Kidney (tissue), 22 donors: ENCODE measurements at places on chromosomes 11 and 22.

- no peak for DNase-seq
These were observed 678 bp upstream of the RANGAP1 start for GRCh38 chr22:41286639-41287091.

DNA sequence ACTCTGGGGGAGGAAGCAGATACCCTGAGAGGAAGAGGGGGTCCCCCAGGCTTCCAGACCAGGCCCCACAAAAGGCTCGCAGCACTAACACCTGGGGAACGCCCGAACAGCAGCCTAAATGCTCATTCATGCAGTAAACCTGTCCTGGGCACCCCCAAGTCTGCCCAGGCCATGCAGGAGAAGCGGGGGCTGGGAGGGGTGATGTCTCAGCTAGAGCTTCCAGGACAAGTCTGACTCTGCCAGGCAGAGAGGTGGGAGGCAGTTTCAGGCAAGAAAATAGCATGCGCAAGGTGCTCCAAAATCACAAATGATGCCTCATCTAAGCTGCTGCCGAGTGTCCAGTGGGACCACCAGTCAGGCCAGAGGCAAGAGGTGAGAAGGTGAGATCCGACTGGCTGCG lies 14.6 kb downstream of the CABP7 start:
- DNase-seq: no peak

GRCh38 chr22:27554106-27554811 lies 247.3 kb downstream of the MN1 start:
- peak; percentile 64 for DNase-seq

DNA sequence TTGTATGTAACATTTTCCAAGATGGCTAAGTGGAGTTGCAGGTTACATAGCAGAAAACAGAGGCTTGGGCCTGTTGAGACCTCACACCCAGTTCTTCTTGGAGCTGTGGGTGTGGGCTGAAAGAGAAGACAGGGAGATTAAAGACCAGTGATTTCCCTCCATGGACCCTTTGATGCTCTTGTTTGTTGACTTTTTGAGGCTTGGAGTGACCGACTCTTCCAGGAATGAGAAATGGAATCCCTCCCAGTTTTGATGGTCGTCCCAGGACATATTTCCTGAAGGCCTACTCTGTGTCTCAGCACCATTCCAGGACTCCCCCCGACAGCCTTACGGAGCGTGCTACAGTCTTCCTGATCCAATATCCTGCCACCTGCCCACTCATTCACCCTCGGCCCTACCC lies 96.9 kb downstream of the PTPRJ start:
- peak; percentile 18 for DNase-seq

DNA sequence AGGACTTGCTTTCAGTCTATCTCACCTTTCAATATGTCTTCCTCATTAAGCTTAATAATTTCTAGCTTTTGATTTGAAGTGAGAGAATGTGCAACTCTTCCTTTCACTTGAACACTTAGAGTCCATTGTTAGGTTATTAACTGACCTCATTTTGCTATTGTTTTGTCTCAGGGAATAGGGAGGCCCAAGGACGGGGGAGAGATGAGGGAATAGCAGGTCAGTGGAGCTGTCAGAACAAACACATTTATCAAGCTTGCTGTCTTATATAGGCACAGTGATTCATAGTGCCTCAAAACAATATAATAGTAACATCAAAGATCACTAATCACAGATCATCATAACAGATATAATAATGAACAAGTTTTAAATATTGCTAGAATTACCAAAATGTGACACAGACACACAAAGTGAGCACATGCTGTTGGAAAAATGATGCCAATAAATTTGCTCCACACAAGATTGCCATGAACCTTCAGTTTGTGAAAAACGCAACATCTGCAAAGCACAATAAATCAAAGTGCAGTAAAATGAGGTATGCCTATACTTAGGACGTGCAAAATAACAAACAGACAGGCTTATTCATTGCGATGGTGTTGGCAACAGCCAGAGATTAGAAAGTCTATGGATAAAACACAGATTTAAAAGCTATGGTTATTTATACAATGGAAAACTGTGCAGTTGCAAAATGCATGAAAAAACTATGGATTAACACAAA lies 106.3 kb upstream of the TEAD1 start:
- no peak for DNase-seq

GRCh38 chr11:3720997-3721396 lies 49.8 kb upstream of the CHRNA10 start:
- DNase-seq: no peak

DNA sequence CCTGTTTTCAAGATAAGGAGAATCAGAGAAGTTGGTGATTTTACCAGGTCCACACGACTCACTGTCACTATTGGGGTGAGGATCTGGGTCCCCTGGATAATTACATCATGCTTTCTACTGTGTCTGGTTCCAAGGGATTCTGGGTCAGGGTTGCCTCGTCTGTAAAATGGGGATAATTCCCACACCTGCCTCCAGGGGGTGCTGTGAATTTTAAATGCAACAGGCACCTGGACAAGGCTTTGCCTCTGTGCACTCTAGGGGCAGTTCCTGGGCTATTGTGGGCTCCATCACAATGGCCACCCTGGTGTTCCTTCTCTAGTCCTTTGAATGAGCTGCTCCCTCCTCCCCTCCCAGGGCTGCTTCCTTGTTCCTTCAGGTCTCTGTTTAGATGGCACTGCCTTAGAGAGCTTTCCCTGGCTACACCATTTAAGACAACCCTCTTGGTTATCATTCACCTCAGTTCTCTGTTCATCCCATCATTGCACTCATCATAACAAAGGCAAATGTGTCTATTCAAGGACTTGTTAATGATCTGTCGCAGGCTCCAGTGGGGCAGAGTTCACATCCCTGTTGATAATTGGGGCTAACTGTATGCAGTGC lies 178.6 kb downstream of the MIAT start:
- DNase-seq: no peak

DNA sequence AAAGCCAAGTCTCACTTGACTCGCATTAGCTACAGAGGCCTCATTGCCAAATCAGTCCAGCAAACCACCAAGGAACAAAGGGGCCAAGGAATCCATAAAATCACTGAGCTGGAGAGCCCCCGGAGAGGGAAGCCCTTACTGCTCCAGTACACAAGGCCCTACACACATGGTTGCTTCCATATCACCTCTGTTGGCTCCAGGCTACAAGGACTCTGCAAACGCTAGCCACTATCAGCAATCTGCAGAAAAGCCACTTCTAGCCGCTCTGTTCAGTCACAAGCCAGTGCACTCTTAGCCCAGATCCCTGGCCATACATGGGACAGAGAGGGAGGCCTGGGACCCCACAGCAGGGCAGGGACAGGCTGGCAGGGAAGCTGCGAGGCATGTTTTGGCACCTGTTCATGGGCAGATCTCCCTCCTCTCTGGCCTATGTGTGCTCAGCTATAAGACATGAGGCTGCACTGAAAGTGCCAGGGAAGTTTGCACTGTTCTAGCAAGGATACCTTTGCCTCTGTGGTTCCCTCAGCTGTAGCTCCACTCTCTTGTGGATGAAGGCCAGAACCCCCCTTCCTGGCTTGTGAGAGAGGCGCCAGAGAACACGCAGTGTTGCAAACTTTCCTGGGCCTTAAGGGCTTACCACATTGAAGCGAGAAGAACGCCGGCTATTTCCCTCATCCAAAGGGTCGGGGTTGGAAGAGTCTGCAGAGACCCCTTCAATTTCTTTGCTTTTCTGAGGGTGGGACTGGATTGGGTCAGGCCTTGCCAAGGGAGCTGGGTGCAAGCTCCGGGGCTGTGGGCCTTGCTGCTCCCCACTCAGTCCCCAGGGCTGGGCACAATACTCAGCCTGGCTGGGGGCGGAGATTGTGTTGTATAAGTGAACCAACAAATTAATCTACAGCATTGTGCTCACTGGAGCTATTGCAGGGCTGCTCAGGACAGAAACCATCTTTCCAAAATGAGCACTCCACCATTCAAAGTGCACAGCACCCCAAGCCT lies 108.7 kb upstream of the PITPNB start:
- peak; percentile 70 for DNase-seq

GRCh38 chr11:70073871-70074371 lies 4.2 kb upstream of the ANO1 start:
- DNase-seq: peak; percentile 71

- DNase-seq: no peak
These were observed 8.5 kb downstream of the DCHS1 start for GRCh38 chr11:6646918-6647679.

DNA sequence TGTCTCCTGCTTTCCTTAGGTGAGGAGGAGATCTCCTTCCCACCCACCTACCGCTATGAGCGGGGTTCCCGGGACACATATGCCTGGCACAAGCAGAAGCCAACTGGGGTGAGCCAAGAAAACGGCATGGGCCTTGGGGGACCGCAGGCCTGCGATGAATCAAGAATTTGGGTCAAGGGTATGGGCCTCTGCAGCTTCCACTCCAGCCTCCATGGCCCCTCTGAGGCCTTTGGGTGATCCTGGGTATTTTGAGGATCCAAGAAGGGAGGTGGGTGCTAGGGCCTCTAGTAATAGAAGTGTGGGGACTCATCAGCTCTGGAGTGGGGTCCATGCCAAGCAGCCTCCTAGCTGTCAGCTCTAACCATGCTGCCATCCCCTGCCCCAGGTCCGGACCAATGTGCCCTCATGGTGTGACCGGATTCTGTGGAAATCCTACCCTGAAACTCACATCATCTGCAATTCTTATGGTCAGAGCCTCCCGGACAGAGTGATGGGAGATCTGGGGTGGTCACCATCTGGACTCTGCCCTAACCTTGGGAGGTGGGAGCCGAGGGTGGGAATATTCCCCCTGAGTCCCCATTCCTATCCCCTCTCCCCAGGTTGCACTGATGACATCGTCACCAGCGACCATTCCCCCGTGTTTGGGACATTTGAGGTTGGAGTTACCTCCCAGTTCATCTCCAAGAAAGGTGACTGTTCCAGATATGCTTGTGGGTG lies 8.6 kb downstream of the INPPL1 start:
- no peak for DNase-seq

- no peak for DNase-seq
These were observed 246.4 kb upstream of the PDGFD start for GRCh38 chr11:104410336-104410735.

DNA sequence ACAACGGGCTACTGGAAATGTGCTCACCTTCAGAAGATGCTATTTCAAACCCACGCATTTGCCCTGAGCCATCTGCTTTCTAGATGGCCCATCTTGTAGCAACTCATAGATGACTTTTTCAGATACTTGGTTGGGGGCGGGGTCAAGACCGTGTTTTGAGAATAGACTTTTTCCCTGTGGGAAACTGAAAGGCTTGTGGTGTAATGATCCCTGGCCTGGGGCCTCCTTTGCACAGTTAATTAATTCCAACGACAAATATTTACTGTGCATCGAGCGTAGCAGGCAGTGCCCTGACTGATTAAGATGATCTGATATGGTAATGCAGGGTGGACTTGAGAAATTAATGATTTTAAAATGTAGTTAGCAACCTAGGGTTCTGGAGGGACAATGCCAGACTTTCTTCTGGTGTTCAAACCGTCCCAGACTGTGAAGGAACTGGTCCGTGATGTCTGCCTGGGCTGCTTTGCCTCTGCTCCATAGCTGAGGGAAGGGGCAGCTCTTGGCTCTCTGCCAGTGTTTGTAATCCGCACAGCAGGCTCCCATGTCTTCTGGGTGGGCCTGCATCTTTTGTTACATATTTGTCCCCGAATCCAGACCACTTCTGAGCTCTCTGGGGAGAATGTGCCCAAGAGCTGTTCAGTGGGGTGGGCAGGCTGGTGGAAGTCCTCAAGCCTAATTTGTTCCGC lies 84.8 kb downstream of the ADAMTS15 start:
- peak; percentile 86 for DNase-seq

- no peak for DNase-seq
These were observed 61.3 kb downstream of the DENND5A start for GRCh38 chr11:9203691-9204311.

DNA sequence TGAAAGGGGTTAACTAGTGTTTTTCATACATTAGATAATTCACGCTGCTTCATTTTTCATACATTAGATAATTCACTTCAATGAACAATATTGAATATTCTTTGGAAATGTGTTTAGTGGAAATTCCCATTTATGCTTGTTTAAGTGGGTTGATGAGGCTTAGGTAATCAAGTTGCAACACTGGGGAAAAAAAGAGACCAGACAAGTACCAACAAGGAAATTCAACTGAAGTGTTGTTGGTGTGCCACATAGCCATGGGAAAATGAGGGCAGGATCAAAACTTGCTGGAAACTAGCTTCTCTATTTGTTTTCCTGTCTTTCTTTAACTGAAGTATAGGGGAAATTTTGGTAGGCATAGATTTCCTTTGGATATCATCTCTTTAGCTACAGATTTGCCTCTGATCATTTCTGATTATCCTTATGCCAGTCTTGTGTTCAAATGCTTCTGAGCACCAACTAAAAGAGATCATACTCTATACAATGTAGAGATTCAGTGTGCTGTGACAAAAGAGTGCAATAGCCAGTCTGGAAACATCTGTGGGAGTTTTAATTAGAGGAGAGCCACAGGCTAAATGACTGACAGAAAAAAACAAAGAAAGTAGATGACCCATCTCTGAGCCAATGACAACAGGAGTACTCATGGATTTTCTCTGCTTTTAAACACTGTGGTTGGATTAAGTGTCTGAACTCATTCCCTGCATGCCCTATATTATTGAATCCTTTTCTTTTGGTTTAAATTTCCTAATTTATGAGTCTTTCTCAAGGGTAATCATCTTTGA lies 67.6 kb upstream of the CTSC start:
- DNase-seq: peak; percentile 9

DNA sequence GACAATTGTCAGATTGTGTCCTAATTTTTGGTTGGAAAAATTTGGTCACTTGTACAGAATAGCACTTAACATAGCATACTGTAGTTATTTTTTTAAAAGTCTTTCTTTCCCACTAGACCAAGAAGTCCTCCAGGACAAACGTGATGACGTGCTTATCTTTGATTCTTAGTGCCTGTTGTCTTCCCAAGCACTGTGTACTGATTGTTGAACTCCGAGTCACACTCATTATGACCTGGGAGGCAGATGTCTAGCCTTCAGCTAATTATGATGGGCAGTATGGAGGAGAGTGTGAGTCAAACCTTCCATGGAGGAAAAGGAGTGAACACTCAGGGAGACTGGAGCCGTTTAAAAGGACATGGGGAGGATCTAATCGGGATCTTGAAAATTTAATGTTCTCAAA lies 119.8 kb downstream of the SPON1 start:
- no peak for DNase-seq

- no peak for DNase-seq
These were observed 51.3 kb upstream of the HMGXB4 start for GRCh38 chr22:35205961-35206360.

- no peak for DNase-seq
These were observed 5.9 kb downstream of the FHIP1B start for GRCh38 chr11:6228520-6228919.

- peak; percentile 62 for DNase-seq
These were observed 1.6 kb downstream of the MCAM start for GRCh38 chr11:119315131-119316015.

DNA sequence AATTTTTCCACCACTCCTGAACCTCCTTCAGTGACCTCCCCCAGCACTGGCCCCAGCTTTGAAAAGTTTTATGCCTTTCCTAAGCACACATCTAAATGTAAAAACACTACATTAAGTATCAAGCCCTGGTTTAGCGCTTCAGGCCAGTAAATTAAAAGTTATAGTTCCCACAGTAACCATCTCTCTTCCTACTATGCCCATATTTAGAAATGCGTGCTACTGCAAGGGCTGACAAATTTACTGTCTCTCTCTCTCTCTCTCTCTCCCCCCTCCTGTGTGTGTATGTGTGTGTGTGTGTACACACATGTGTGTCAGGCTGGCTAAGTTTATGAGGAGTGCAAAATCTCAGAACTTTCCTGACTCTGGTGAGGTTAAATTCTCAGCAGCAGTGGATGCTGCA lies 231.4 kb downstream of the LARGE1 start:
- DNase-seq: peak; percentile 68

GRCh38 chr22:46139895-46140350 lies 10.4 kb upstream of the PPARA start:
- DNase-seq: peak; percentile 40

GRCh38 chr11:65934014-65934413 lies 11.3 kb upstream of the TSGA10IP start:
- DNase-seq: no peak

GRCh38 chr11:134346101-134346975 lies 14.6 kb downstream of the GLB1L2 start:
- no peak for DNase-seq
